Skeletal muscle cell (primary cell): ENCODE measurements at places on chromosomes 2 and 18.

DNA sequence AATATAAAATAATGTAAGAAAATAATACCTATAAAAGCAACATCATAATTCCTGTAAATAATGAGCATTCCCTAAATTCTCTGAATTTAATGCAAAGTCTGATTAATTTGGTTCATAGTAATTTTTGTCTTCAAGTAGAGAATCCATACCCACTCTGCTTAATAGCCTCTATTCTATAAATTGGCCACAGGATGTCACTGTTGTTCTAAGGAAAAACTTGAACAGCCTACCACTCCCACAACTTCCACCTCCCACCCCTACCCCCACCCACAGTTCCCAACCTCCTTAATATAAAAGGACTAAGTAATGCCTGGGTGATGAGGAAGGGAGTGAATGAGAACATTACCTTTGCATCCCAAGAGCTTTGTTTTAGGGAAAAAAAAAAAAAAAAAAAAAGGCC is 27.2 kb upstream of the BBS5 start:
- DNase-seq = no peak

GRCh38 chr2:170361090-170361936 is 183.4 kb downstream of the MYO3B start:
- DNase-seq = no peak

DNA sequence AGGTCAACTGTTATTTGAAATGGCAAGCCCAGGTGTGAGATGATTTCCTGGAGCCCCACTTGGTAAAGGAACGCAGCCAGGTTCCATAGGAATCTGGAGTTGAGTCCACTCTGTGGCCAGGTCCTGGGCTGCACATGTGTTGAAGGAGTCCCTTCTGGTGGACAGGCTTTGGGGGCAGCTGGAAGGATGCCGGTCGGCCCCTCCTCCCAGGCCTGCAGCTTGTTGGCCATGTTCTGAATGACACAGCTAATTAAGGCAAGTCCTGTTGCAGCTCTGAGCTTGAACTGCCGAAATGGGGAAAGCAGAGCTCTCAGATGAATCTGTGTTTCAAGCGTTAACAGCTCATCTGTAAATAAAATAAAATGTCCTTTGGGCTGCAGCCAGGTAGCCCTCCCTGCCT is 23.8 kb downstream of the EN1 start:
- DNase-seq = no peak

GRCh38 chr2:152617456-152618192 is 99.6 kb downstream of the PRPF40A start:
- DNase-seq = no peak

DNA sequence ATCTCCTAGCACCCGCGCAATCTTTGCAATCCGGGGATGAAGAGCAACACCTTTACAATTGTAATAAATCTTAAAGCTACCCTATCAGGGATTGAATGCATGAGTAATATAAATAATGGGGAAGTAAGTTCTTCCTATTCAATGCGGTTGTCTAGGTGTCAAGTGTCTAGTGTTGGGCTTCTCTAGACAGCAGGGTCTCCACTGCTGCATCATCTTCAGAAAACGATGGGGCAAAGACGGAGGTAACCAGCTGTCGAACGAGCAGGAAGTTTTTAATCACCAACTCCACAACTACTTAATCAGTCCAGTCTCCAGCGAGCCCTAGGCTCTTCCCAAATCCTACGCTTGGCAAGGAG is 573 bp downstream of the STAM2 start:
- DNase-seq = no peak

GRCh38 chr2:66508484-66509071 is 73.7 kb downstream of the MEIS1 start:
- no peak for DNase-seq

DNA sequence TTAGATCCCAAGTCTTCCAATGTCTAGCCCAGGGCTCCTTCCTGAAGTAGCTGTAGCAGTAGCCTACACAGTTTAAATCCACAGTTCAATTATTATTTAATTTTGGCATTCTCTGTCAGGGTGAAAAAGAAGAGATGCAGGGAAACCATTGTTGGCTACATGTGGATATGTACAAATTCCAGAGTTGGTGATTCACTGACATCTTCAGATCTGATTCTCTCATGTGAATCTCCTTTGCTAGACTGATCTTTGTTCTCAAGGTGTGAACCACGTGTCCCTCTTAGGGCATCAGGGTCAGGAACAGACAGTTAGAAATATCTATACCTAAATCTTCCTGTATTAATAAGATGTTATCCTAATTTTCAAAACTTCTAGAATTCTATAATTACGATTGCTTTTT is 36.7 kb downstream of the ADCYAP1 start:
- DNase-seq = no peak

DNA sequence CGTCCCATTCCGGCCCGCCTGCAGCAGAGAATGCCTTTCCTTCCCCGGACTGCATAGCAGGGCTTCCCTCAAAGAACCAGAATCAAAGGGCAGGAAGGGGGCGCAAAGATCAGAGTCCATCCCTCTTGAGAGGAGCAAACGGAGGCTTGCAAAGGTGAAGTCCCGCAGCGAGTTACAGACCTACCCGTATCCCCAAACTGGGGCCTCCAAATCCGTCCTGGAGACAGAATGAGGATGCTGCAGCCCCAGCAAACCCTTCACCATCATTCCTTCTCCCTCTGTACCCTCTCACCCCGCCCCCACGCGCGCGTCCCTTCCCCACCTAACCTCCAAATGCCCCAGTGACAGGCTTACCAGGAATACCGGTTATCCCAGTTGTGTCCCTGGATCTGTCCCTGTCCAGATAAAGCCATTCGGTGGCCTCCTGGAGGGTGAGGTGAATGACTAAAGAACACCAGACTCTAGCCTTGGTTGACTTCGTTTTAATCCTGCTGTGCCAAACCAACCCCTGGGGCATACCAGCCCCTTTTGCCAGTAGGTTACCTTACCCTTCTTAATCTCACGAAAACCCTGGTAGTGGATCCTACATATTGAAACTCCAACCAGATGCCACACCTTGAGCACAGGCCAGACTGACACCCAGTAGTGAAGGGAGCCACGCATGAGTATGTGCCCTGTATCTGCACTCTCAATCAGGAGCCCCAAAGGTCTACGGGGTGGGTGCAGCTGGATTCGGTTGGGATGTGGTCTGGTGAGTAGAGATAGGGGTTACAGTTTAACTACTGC is 961 bp upstream of the SLC40A1 start:
- no peak for DNase-seq

- DNase-seq = peak; percentile 54
Measured at GRCh38 chr2:172281648-172282570, 145.5 kb upstream of the ITGA6 start.

DNA sequence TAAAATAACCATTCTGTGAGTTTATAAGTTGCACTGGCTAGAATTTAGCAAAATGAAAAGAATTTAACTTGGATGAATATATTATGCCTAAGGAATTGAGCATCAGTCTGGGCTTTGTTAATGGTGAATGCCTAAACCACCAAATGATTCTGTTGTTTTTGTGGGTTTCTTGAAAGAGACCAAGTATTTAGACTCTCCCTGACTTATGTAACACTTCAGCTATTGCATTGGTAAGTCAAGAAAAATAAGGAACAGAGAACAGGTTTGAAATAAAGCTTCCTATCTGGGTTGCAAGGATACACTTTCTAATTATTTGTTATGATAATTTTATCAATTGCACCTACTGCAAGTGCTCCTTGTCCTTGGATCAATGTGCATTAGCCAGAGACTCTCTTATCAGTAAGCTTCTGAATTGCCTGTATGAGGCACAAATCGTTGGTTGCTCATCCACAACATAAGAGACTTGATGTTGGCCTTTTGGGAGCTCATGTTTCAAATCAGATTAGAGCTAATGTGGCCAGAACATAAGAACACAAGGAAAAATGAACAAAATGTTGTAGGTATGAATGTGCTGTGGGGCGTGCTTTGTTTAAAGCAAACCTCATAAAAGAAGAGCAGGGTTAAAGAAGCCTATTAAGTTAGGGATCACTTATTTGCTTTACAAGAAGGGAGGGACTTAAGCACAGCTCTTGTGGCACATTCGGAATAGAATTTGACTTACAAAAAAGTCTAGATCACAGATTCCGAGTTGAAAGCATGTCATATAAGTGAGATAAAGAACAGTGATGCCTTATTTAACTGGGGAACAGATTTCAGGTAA is 37.2 kb downstream of the PRKCE start:
- DNase-seq = no peak

- no peak for DNase-seq
Measured at GRCh38 chr2:223578846-223579245, 23.3 kb downstream of the SCG2 start.

- no peak for DNase-seq
Measured at GRCh38 chr2:27085673-27086089, 891 bp upstream of the KHK start.

DNA sequence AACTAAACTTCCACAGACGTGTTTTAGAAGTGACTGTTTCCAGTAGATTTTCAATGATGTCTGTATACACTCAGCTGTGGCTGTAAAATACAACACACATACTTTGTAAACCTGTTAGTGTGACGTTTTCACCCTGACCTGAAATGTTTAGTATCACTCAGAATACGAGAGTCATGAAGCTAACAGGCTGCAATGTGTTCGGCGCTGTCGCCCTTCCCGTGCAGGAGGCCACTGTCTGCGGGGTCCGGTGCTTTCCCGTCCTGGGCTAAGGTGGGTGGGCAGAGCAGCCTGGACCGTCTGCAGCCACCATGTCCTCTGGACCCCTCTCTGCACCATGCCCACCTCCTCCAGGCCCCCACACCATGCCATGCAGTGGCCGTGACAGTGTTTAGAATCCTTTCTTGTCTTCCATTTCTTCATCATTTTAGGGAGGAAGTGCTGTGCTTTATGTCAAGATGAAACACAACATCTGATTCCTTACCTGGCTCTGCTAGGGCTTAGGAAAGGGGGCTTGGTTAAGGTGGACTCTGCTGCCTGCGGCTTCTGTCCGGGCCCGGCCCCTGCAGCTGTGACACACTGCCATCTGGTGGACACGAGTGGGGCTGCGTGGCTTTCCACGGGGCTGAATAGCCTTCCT is 53.8 kb upstream of the RBM44 start:
- no peak for DNase-seq

DNA sequence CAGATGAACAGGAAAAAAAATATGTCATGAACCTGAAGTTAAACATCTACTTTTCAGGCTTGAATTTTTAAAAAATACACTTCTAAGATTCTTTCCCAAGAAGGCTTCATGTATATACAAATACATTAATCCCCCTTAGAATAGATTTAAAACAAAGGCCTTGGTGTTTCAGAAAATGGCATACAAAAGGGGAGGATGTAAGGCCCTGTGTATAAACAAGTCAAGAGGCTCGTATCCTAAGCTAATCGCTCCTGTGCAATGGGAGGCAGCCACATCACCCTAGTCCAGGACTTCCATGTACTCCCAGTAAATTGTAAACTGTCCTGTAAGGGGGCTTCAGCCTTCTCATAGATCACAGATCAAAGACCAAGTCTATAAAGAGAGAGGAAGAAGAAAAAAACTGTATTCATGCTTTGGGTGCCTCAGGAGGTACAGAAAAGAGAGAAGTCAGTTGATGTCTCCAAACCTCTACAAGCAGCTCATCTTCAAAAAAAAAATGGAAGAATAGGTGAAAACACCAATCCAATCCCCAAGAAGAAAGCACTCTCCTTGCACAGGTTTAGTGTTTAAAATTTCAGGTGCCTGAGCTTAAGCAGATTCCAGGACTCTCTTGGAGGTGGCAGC is 53.9 kb downstream of the ANKRD44 start:
- no peak for DNase-seq

DNA sequence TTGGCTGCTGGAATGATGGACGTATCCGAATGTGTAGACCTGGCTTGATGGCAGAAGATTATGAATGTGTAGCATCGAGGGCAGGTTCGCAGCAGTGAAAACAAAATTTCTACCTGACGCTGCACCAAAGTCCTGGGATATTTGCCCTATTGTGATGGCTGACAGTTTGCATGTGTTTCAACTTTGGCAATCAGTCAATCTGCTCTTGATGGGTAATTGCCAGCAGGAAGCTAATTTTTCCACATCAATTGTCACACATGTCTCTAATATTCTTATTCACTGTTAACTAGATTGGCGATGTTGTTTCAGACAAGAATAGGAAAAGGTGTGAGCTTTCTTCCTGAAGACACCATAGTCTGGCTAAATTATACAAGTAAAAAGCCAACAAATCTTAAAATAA is 821.3 kb downstream of the LRRTM4 start:
- no peak for DNase-seq

DNA sequence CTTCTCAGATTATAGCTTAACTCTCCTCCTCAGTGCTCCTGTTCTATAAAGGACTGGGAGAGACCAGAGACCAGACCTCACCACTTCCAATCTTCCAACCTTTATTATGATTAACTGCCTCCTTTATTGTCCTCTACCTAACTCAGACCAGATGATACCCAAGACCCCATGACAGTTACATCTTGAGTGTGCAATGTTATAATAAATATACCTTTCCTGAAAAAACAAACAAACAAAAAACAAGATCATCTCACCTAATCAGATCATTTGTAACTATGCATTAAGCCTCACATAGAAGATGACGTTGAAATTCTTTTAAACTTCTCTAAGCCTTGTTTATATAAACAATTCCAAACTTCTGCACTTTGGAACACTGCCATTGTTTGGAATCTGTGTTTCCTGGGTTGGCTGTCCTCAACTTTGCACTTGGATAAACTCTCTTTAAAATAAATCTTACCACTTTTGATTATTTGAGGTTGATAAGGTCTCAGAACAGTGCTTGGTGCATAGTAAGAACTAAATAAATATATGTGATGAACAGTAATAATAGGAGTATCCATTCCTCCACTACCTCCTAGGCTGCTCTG is 342.7 kb downstream of the TDRD15 start:
- no peak for DNase-seq

DNA sequence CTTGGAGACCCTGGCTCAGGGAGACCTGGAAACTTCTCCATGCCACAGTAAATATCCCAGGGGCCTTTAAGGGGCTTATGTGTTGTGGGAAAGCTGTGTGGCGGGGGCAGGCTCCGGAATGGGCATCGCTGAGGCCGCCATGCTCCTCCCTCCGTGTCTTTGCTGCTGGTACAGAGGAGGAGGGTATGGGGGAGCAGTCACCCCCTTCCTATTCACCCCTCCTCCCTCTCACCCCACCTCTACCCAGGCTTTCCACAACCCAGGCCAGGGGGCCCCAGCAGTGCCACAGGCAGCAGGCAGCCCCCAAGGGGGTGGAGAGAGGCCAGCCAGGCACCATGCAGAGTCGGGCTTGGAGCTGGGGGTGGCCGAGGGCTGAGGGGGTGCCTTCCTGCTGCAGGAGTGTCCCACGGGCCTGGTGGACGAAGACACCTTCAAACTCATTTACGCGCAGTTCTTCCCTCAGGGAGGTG is 28.0 kb upstream of the FAHD2A start:
- DNase-seq = no peak

DNA sequence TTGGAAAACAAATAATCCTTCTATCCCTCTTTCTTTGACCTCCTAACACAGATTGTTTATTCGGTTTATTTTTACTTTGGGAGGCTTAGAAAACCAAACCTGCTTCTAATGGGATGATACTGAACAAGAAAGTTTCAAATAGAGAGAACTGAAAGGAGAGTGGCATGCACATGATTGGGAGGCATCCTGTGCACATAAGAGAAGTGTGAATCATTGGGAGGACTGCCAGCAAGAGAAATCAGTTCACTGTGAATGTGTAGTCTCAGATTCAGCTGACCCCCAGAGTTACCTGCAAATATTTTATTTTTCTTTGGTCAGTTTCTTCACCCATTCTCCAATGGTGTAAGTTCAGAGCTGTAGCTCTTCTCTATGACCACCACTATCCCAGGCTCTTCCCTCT is 1363.2 kb upstream of the ACVR2A start:
- DNase-seq = peak; percentile 35
